Fibroblast of the aortic adventitia (primary cell): ENCODE measurements at places on chromosomes 2 and 18. TPM values are rescaled to one million over a fixed set of nuclear protein-coding genes. Genes with fewer than 3 reads are reported as not detected.

The TDRD15 gene
- not detected in 2 replicates for total RNA-seq

The CCDC88A gene
- total RNA-seq: 111 and 123 TPM in 2 replicates

The TCF23 gene
- total RNA-seq: 2.3 TPM in 1 of 2 replicates, not detected in the other

The USP14 gene
- 19.3 and 28.1 TPM in 2 replicates for total RNA-seq

The LYPD6 gene
- 0.54 TPM in 1 of 2 replicates, not detected in the other for total RNA-seq

The CDKL4 gene
- 0.90 and 10.4 TPM in 2 replicates for total RNA-seq

The VWC2L gene
- not detected in 2 replicates for total RNA-seq

The BARD1 gene
- 4.5 and 33.1 TPM in 2 replicates for total RNA-seq

The AMER3 gene
- total RNA-seq: not detected in 2 replicates

The CRACDL gene
- not detected in 2 replicates for total RNA-seq

The SLC11A1 gene
- total RNA-seq: 0.09 and 0.33 TPM in 2 replicates

The SMAD4 gene
- total RNA-seq: 142 and 298 TPM in 2 replicates

The ANTXR1 gene
- total RNA-seq: 31.5 and 61.5 TPM in 2 replicates

DNA sequence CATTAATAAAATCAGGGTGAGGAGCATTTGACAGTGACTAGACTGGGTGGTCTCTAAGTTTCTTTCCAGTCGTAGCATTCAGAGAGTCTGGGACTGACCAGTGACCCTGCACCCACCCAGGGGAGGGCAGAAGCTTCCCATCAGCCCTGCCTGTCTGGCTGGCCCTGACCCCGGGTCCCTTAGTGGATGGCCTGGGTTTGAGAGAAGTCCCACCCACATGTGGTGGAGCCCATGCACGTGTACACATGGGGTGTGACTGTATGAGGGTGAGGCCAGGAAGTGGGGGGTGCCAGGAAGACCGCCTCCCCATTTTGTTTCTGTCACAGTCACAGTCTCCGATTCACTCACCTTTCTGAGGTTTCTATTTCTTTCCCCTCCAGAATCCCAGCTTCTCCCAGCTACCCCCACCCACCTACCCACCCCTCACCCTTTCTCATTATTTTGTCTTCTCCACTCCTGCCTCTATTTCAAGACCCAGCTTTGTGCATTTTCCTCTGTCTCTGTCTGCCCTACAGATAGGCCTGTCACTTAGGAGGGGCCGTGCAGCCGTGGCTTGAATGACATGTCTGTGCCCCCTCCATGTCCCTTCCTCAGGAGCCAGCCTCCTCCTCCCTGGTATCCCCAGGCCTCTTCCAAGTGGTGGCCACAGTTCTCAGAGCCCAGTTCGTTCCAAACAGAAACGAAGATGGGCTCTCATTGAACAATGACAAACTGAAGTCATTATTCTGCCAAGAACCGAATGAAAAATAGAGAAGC is 13.6 kb downstream of the CIB4 start:
- DNase-seq: no peak

- peak; percentile 63 for DNase-seq
Observed at GRCh38 chr2:48107326-48107925, 201.1 kb upstream of the FBXO11 start.

- no peak for DNase-seq
Observed at GRCh38 chr2:161708350-161708975, 84.2 kb downstream of the SLC4A10 start.

DNA sequence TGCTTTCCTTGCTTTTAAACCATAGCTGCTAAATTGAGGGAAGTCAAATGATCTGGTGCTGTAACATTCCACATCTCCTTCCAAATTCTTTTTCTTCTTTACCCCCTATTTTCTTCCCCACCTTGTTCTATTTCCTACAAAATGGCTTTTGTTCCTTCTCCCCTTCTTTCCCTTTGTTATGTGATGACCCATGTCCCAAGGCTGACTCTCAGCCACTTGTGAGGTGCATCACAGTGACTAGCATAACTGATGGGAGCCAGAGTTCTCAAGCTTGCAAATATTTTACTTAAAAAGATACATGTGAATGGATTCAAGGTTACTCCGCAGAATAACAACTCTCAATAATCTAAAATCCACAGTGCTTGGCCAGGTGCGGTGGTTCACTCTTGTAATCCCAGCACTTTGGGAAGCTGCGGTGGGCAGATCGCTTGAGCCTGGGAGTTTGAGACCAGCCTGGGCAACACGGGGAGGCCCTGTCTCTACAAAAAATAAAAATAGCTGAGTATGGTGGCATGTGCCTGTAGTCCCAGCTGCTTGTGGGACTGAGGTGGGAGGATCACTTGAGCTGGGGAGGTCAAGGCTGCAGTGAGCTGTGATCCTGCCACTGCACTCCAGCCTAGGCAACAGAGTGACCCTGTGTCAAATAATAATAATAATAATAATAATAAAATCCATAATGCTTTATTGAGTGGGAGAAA is 100.1 kb upstream of the CERS6 start:
- no peak for DNase-seq

GRCh38 chr2:158973116-158973956 is 4.9 kb downstream of the TANC1 start:
- no peak for DNase-seq

GRCh38 chr2:225270861-225271260 is 128.6 kb upstream of the NYAP2 start:
- peak; percentile 46 for DNase-seq

GRCh38 chr18:50374220-50374752 is 560 bp upstream of the SKA1 start:
- no peak for DNase-seq

DNA sequence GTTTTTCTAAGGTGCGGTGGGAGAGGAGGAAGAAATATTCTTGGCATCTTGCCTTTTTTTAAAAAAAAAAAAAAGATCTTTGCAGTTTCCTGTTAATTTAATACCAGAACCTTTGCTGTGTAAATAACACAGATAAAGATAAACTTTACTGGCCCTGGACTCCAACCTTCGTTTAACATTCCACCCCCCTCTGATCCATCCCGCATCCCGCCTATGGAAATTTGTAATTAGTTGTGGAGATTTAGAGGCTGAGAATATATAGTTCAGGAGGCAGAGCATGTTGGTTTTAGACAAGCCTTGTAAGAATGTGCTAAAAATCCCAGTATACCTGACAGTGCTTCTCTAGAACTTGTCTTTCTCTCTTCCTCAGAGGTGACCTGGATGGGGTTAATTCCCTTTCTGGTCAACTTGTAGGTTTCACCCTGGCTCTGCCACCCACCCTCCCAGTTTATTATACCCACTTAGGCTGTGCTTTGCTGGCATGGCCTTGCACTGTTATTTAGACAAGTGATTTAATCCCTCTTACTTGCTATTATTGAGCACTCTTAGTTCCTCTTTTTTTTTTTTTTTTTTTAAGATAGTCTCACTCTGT is 2.9 kb upstream of the C2orf72 start:
- DNase-seq: no peak

GRCh38 chr18:8139127-8139527 is 470.1 kb upstream of the RAB12 start:
- no peak for DNase-seq

DNA sequence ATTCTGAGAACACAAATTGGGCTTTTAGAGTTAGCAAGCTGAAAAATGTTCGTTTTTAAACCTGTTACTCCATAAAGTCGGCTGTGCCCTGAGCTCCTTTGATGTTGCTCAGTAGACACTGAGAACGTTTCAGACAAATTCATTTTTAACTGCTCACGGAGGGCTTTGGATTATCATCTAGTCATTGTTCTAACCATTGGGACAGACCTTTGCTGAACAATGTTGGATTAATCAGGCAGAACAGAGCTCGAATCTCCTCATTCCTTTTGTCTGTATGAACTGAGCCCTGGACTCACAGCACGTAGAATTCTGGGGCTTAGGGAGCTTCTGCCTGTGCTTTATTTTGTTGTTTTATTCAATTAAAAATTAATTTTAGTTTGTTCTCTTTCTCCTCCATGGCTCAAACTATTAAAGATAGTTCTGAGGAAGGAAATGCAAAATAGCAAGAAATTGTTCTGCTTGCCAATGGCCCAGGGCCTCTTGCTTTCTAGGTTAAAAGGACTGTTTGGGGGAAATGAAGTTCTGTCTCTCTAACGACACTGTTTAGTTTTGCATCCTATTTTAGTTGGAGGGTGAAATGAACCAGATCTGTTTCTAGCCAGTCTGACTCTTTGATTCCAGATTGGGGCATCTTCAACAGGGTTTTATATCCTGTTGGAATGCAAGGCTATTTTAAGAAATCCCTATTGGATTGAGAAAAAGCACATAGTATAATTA is 114.7 kb upstream of the CXCR4 start:
- DNase-seq: no peak

DNA sequence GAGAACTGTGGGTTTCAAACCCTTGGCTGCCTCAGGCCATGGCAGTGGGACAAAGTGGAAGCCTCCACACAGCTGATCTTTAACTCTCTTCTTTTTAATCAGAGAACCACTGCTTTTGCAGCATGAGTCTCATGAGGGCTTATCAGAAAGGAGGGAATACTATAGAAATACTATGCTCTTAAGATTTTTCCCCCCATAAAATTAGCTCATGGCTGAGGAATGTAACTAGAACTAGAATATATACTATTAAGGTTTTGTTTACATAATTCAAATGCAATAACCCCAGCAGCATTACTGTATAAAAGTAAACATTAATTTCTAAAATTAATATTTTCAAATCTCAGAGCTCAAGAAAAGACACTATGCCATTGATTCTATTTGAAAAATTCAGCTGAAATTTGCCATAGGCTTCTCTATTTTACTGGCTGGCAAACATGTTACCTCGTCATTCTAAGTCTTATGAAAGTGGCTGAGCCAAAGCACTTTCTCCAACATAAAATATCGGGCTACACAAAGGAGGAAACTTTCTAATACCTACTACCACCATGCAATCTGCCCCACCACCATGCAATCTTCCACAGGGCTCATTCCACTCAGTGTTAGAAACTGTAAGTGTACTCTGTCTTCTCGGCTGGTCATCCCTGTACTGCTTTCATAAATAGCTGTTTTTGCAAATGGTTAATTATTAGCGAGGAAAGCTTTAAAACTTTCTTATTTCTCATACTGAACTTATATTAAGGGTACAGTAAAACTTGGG is 42.5 kb downstream of the WDR35 start:
- no peak for DNase-seq

- no peak for DNase-seq
Observed at GRCh38 chr2:27024812-27025211, 8.0 kb upstream of the TMEM214 start.

DNA sequence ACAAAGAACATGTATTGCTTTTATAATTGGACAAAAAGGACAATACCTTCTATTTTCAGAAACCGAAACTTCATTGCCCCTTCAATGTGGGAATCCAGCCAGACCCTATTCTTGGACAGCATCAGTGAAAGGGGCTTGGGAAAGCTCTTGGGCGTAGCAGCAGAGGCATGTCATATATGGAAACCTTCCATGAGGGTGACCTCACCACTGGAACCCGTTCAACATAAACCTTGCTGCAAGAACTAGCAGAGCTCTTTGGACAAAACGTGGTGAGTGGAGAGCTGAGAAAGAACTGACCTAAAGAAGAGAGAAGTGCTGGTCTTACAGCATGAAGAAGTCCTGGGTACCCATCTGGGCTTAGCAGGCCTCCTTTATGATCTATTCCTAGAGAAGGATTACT is 22.7 kb upstream of the ACTG2 start:
- DNase-seq: peak; percentile 98

GRCh38 chr2:112893752-112894151 is 17.2 kb upstream of the IL37 start:
- no peak for DNase-seq

DNA sequence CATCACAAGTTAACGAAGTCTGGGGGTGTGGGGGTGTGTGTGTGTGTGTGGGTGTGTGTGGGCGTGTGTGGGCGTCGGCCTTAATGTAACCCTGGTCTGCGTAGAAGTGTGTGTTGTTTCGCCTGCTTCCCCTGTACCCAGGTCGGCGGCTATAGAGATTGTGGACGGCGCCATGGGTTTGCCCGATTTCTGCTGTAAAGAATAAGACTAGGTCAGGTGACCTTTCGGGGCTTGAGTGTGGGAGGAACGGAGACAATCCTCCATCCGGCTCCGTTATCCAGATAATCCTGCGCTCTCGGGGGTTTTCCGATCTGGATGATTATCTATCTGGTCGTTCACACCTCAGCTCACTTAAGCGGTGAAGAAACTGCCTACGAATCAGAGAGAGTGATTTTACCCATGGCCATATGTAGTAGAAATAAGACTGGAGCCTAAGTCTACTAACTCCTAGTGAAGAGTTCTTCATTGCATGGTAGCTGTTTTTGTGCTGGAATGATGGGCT is 543 bp downstream of the HADHB start:
- DNase-seq: no peak

DNA sequence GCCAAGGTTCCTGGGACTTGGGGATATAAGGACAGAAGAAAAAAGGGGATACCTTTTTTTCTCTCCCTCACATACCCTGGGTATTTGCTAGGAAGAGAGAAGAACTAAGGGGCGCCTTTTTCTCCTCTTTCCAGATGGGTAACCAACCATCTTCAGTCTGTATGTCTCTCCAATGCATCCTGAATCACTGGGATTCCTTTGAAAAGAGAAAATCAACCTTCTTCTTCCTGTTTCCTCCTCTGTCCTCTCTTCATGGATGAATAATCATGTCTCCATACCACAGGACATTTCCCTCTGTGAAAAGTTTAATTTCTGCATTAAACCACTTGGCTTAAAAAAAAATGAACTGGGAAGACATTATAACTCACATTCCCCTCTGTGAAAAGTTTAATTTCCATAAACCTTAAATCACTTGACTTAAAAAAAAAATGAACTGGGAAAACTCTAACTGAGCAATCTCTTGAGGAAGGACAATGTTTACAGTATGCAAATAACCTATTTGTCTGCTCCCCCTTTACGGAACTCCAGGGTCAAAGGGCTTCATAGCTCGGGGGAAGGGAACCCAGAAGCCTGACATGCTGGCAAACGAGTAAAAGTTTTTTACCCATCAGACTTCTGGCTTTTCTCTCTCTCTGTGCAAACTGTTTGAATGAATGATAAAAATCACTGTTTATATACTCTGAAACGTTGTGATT is 56.7 kb upstream of the FAM98A start:
- DNase-seq: no peak

GRCh38 chr2:145760781-145761649 is 1241.1 kb upstream of the ZEB2 start:
- DNase-seq: peak; percentile 95

- DNase-seq: no peak
Observed at GRCh38 chr2:8379549-8379948, 302.3 kb upstream of the ID2 start.

DNA sequence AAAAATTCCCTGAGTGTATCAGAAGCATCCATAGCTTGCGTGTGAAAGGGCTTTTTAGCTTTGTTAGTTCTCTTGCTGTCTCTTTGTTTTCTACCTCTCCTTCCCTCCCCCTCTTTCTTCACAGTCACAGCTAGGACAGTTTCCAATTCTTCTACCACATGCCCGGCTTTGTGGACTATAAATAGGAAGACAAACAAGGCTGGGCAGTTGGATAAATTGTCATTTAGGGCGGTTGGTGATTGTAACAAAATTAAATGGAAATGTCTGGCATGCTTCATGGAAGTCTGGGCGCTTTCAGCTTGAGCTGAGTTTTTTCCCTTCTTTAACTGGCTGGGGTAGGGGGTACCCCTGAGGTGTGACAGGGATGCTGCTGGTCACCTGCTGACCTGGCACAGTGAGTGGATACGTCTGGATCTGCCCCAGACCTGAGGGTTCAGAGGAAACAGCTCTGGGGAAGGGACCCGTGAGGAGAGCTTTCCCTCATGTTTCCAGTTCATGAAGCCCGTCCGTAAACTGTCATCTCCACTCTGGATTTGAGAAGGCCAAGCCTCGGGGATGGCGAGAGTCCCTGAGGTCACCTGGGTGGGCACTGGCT is 29.0 kb upstream of the GIGYF2 start:
- no peak for DNase-seq
